Chondrocyte (in vitro differentiated cells): ENCODE measurements at places on chromosomes 3 and 15. TPM values are rescaled to one million over a fixed set of nuclear protein-coding genes. Genes with fewer than 3 reads are reported as not detected.

DNA sequence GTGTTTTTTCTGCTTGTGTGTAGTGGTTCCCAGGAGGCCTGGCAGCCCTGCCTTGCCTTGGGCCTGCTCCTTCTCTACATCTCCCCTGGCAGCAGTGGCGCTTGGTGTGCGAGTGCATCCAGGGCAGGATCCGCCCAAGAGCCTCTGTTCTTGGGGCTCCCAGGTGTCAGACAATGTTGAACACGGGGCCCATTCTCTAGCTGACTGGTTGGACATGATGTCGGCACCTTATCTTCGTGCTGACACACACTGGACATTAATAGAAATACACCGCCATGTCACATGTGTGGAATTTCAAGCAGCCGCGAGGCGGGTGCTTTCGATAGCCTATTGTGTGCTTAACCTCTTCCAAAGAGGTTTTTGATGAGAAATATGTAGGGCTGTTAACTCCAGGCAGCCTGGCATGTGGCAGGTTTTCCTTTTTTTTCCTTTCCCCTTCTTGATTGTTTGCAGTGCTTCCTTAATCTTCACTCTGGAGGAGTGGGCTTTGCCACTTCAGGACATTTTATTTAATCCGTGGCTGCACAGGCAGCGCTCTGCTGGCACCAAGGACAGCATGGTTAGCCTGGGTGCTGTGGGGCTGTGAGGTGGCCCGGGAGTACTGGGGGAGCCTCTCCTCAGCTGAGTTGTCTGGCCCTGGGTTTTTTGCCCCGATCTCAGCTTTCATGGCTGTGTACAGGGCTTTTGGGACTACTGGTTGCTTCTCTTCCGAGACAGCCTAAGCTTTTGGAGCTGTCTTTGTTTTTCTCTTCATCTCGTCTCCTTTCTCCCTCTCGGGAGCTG is 42.5 kb downstream of the CHCHD6 start:
- DNase-seq = no peak

CPN2 gene
- total RNA-seq = not detected in 3 replicates

GRCh38 chr3:59774634-59775033 is 724.8 kb upstream of the CFAP20DC start:
- no peak for DNase-seq

DNA sequence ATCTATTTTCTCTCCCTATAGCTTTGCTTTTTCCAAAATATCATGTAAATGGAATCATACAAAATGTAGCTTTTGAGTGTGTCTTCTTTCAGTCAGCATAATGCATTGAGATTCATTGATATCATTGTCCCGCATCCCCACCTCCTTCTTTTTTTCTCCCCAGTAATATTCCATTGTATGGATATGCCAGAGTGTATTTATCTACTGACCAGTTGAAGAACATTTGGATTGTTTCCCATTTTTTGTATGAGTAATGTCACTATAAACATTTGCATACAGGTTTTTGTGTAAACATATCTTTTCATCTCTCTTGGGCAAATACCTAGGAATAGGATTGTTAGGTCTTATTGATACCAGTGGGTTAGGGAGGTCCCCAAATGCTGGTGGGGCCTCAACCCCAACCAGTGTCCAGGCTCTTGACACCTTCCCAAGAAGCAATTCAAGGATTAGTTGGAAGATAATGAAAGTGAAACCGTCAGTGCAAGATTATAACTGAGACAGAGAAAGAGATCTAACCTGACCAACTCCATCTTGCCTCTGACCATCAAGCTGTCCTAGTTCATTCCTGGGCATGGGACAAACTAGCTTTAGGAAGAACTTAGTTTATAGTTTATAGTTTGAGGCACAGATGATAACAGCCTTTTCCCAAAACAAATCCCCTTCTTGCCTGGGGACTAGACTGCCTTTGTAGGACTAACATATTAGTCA is 7.4 kb upstream of the SLC33A1 start:
- DNase-seq = no peak

DNA sequence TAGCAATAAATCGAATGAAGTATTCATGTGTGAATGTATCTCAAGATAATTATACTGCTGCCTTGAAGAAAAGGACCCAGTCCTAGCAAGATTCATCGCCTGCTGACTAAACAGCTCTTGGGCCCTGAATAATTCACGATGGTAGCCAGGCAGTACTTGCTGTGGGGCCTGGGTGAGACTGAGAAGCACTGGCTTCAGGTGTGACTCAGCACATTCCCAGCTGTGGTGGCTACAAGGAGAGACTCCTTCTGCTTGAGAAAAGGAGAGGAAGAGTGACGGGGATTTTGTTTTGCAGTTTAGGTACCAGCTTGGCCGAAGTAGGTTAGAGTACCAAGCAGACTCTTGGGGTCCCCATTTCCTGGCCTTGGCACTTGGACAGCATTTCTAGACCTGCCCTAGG is 47.6 kb upstream of the CD200R1L start:
- no peak for DNase-seq
